Right hindlimb (tissue), 1 donor: ENCODE measurements at places on chromosomes 6 and 20.
A peak's percentile ranks its signal among the peaks of the same experiment; 100 is the strongest.

GRCh38 chr6:3825851-3826581, 23.2 kb upstream of the FAM50B start:
- peak; percentile 95 for DNase-seq

DNA sequence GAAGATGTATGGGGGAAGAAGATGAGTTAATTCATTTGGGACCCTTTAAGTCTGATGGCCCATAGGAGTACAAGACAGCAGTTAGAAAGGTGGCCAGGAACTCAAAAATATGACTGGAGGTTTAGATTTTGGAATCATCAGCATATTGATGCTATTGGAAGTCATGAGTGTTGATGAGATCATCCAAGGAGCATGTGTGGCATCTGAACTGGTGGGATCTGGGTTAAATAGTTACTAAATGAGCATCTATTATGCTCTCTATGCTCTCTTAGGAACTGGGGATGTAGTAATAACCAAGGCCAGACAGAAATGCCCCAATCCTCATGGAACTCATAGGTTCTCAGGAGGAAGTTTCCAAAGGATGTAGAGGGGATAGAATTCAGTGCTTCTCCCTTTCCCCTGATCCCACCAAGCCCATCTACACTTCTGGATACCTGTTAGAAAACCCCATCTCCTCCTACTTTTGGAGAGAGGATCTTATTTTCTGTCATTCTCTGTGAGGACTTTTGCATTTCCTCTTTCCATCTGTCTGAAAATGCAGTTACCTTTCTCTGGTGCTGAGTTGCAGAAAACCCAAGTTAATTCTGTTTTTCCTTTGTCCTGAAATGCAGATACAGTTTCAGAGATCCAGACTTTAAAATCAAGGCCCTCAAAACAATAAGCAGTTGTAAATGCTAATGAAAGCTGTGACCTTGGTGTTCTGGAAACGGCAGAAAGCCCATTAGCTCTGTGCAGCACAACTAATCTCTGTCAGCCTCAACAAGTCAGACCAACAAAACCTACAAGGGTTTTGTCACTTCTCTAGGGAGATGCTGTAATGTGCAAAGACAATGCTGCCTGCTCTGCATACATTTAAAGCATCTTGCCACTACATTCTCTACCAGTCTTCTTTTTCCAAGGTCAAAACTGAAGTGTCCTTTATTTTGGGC, 65.8 kb downstream of the TBC1D7 start:
- no peak for DNase-seq

DNA sequence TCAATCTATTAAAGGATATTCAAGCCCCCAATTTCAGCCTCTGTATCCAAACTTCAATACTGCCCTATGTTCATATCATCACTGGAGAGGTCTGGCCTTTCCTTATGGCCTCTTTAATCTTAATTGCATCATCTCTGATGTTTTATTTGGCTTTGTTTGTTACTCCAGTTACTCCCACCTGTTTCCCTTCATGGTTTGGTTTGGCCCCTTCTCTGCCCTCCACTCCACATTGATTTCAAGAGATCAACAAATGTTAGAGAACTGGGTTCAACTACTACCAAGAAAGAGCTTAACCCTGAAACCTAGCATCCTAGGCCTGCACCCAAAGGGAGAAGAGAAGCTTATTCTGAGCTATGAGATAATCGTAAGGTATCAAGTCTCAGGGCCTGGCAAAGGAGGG, 221.6 kb downstream of the LAMA2 start:
- DNase-seq = no peak

DNA sequence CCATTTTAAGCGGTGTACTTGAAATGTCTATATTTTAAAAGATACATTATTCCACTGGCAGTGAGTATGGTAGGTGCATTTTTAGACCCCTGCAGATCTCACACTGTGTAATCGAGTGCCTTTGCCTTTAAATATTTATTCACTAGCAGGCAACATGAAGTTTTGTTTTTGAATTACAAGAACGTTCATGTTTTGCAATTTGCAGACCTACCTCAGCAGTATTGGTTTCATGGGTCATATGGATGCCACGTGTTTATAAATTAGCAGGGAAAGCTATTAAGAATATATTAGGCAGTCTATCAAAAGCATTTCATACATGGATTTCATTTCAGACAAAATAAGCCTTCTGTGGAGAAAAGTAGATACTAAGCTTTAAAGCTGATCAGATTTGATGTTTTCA, 7.2 kb downstream of the MAP3K4 start:
- DNase-seq = no peak

GRCh38 chr6:20827798-20828197, 293.5 kb downstream of the CDKAL1 start:
- DNase-seq = no peak

- DNase-seq = no peak
These were observed 87.6 kb downstream of the ERMARD start for GRCh38 chr6:169839029-169839481.

- DNase-seq = no peak
These were observed 42.1 kb downstream of the GMDS start for GRCh38 chr6:2203264-2203663.

GRCh38 chr6:62150048-62150663, 135.9 kb downstream of the KHDRBS2 start:
- DNase-seq = no peak
